ENCODE measurements at places on chromosomes 16 and 17. TPM values are rescaled to one million over a fixed set of nuclear protein-coding genes. Genes with fewer than 3 reads are reported as not detected.

ZKSCAN2 gene
- polyA plus RNA-seq, result 0.77 TPM

AKTIP gene
- 61.2 TPM for polyA plus RNA-seq

ALDH3A1 gene
- not detected for polyA plus RNA-seq

TBC1D28 gene
- not detected for polyA plus RNA-seq

CORO1A gene
- 2.8 TPM for polyA plus RNA-seq

RABEP2 gene
- 0.49 TPM for polyA plus RNA-seq

CCL16 gene
- not detected for polyA plus RNA-seq

TERB1 gene
- not detected for polyA plus RNA-seq

EIF4A3 gene
- 52.4 TPM for polyA plus RNA-seq

LDHD gene
- 0.27 TPM for polyA plus RNA-seq

OTOP3 gene
- polyA plus RNA-seq, result not detected

ARHGDIG gene
- 2.6 TPM for polyA plus RNA-seq

RAB37 gene
- polyA plus RNA-seq, result not detected

CCDC144A gene
- 2.4 TPM for polyA plus RNA-seq

SULT1A3 gene
- 19.6 TPM for polyA plus RNA-seq

DNAH9 gene
- 18.5 TPM for polyA plus RNA-seq

SLC26A11 gene
- 0.14 TPM for polyA plus RNA-seq

PRR35 gene
- polyA plus RNA-seq, result not detected

HS3ST3B1 gene
- 0.05 TPM for polyA plus RNA-seq

TBC1D24 gene
- polyA plus RNA-seq, result 10.3 TPM

SSTR5 gene
- polyA plus RNA-seq, result not detected

LITAF gene
- polyA plus RNA-seq, result 4.0 TPM

AANAT gene
- polyA plus RNA-seq, result not detected

CD300LF gene
- not detected for polyA plus RNA-seq

GRAP gene
- not detected for polyA plus RNA-seq

HLF gene
- 24.7 TPM for polyA plus RNA-seq

C1QTNF8 gene
- polyA plus RNA-seq, result not detected

GUCY2D gene
- polyA plus RNA-seq, result not detected

ROGDI gene
- polyA plus RNA-seq, result 27.7 TPM

EVPLL gene
- not detected for polyA plus RNA-seq

HID1 gene
- polyA plus RNA-seq, result 10.2 TPM

NPIPB6 gene
- 1.0 TPM for polyA plus RNA-seq

ZNRF1 gene
- polyA plus RNA-seq, result 36.6 TPM

MILR1 gene
- polyA plus RNA-seq, result not detected

PDIA2 gene
- not detected for polyA plus RNA-seq

RASL10B gene
- polyA plus RNA-seq, result 0.66 TPM

SULT1A1 gene
- polyA plus RNA-seq, result 39.9 TPM

MTSS2 gene
- 6.5 TPM for polyA plus RNA-seq

COIL gene
- 22.5 TPM for polyA plus RNA-seq

SLC12A3 gene
- polyA plus RNA-seq, result 0.20 TPM

EVI2B gene
- polyA plus RNA-seq, result not detected
